Left lobe of liver (tissue), 2 donors: ENCODE measurements at places on chromosomes 7 and 10.

GRCh38 chr10:104589431-104589830 lies 51.7 kb upstream of the SORCS3 start:
- no peak for DNase-seq

DNA sequence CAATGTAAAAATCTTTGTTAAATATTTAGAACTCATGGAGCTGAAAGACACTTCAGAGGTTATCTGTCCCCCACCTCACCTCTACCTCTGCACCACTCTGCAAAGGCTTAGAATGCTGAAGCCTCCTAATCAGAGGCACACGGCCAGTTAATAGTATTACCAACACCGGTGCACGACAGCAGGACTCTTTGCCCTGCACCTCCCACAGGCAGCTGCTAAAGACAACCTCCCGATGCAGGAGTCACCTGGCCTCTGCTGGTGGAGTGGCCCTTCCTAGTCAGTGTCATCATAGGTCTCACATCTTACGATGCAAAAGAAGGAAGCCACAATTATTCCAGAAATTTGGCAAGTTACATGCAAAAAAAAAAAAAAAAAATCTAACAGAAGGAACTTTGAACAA lies 66.6 kb upstream of the MGMT start:
- no peak for DNase-seq

DNA sequence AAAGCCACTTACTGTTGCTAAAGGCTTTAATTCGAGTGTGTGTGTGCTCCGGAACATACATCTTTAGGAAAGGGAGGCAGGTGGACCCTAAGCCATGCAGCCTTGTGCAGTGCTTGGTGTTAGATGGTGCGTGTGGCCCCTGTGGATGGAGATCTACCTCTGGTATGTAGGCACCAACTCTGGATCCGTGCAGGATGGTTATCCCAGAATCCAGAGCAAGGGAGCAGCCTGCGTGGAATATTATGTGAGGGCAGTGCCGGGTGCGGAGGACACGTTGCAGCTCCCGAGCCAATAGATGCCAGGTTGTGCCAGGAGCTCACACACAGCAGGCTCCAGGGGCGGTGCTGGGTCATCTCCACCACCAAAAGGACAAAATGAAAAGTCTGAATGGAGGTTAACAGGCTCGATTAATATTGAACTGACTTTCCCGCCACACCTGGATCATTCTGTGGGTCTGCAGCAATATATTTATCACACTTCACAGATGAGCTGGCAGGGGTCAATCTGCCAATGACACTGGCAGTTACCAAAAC lies 143.0 kb upstream of the NPS start:
- no peak for DNase-seq

- DNase-seq = no peak
Measured at GRCh38 chr7:155213385-155213784, 84.3 kb upstream of the INSIG1 start.

- DNase-seq = no peak
Measured at GRCh38 chr10:103470761-103471653, 8.0 kb downstream of the CALHM3 start.

DNA sequence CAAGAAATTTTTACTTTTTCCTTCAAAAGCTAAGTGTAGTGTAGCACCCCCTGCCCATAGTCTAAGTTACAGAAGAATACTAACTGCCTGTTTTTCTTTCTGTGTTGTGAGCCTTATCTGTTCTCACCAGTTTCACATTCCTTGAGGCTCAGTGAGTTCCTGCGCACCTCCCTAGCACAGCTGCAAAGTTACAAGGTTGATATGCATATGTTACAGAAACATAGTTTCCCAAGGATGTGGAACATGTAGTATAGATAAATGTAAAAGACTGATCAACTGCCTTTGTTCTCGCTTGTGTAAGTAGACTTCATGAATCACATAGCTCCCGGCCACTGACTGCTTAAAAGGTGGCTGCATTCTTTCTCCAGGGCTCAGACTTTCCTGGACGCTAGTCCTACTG lies 6.7 kb upstream of the ZNF33B start:
- no peak for DNase-seq

DNA sequence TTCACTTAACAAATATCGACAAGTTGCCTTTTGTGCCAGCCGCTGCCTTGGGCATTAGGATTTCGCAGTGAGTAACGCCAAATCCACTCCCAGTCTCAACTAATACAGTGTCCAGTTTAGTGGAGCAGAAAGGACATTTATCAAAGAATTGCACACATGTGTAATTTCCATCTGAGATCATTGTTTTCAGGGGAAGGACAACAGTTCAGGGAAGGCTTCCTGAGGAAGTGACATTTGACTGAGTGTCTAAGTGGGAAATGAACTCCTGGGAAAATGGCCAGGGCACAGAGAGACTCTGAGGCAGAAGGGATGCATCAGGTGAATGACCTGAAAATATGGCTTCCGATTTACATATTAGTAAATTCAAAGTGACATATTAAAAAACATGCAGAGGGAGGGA lies 89.4 kb downstream of the ITGA8 start:
- DNase-seq = no peak

DNA sequence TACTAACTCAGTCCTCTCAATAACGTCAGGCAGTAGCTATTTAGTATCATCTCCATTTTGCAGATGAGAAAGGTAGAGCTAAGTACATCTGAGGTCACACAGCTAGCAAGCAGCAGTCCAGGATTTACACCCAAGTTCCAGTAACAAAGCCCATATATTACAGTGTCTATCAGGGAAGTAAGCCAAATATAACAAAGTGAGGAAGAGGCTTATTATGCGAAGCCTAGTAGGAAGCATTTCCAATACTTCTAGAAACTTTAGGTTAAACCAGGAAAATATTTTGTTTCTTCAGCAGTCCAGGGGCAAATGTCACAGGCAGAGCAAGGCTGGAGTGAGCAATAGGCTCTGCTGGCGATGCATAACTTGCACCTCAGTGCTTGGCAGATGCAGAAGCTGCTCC lies 53.9 kb downstream of the NOC3L start:
- no peak for DNase-seq

- no peak for DNase-seq
Measured at GRCh38 chr10:73655990-73656298, at the start of gene SYNPO2L. TSS of gene SYNPO2L (minus strand) at chr10:73656029. CDS start at chr10:73655922, 107 bp downstream.
